ENCODE measurements at places on chromosomes 4 and X.

DNA sequence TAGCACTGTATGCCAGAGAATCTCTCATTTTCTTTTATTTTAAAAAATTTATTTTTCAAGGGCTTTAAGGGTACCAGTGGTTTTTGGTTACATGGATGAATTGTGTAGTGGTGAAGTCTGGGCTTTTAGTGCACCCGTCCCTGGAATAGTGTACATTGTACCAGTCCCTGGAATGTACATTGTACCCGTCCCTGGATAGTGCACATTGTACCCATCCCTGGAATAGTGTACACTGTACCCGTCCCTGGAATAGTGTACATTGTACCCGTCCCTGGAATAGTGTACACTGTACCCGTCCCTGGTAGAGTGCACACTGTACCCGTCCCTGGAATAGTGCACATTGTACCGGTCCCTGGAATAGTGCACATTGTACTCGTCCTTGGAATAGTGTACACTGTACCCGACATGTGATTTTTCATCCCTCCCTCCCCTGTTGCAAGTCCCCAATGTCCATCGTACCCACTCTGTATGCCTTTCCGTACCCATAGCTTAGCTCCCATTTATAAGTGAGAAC, 56.1 kb upstream of the HELT start:
- DNase-seq: no peak

DNA sequence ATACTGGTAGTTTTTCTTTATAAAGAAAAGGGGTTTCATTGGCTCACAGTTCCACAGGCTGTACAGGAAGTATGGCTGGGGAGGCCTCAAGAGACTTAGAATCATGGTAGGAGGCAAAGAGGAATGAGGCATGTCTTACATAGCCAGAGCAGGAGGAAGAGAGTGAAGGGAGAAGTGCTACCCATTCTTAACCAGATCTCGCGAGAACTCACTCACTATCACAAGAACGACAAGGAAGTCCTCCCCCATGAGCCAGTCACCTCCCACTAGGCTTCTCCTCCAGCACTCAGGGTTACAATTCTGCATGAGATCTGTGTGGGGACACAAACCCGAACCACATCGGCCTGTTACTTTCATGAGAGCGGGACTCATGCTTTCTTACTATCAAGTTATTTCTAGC, 240.5 kb downstream of the TENM3 start:
- DNase-seq: no peak

DNA sequence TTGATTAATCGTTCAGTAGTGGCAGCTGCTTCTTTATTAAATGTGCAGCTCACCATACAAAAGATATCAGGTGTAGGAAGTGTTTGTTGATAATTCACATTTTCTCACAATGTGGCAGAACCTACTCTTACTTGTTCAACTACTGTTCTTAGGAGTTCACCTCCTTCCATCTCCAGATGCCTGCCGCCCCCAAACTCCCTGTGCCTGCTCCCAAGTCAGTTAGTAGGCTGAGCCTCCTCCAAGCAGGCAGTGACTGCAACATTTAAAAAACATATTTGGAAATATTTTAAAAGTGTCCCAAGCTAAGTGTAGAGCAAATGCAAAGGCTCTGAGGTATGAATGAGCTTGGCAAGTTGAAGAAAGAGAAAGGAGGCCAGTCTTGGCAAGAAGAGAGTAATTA, 100.2 kb downstream of the AFF2 start:
- DNase-seq: no peak

- peak; percentile 65 for DNase-seq
Observed at GRCh38 chr4:76830964-76831703, 66.8 kb downstream of the SOWAHB start.

- DNase-seq: peak; percentile 12
Observed at GRCh38 chr4:159071178-159071968, 31.5 kb upstream of the RAPGEF2 start.

GRCh38 chrX:150313514-150313913, 49.6 kb upstream of the MAMLD1 start:
- no peak for DNase-seq

GRCh38 chr4:185811509-185812364, at the start of gene SORBS2:
Gene SORBS2, minus strand, starts transcription at chr4:185812194. Its CDS starts 121,623 bp downstream, at chr4:185690571.
- no peak for DNase-seq

GRCh38 chr4:145414226-145414625, 67.4 kb upstream of the SMAD1 start:
- DNase-seq: no peak

DNA sequence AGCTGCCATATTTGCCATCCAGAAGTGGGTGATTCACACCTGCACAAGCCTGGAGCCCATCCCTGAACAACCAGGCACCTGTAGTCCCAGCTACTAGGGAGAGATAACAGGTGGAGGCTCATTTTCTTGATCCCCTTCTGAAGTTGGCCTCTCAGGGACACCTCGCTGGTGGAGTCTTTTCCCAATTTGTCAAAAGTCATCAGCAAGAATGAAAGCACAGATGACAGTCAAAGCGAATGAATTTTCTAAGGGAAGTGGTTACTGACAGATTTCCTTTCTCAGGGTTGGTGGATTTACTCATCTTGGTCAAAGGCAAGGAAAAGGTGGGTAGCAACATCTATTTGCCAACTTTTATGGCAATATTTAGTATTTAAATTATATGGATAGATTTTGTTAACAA, 36.5 kb downstream of the FGFBP1 start:
- no peak for DNase-seq

DNA sequence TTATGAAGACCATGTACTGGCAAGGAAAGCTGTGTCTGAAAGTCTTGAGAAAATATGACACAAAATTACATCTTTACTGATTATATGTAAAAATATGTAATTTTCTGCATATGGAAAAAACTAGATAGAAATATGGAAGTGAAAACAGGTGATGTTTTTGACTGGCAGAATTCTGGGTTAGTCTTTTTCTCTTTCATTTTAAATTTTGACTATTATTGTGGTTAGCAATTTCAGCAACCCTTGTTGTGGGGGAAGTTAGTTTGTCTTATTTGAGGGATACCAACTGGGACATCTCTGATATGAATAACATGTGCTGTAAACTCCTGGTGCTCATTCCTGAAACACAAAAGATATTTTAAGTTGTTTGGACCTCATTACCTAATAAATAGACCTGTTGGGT, 49.9 kb upstream of the CPEB2 start:
- DNase-seq: no peak

GRCh38 chr4:1846580-1846979, 9.4 kb downstream of the LETM1 start:
- DNase-seq: no peak

DNA sequence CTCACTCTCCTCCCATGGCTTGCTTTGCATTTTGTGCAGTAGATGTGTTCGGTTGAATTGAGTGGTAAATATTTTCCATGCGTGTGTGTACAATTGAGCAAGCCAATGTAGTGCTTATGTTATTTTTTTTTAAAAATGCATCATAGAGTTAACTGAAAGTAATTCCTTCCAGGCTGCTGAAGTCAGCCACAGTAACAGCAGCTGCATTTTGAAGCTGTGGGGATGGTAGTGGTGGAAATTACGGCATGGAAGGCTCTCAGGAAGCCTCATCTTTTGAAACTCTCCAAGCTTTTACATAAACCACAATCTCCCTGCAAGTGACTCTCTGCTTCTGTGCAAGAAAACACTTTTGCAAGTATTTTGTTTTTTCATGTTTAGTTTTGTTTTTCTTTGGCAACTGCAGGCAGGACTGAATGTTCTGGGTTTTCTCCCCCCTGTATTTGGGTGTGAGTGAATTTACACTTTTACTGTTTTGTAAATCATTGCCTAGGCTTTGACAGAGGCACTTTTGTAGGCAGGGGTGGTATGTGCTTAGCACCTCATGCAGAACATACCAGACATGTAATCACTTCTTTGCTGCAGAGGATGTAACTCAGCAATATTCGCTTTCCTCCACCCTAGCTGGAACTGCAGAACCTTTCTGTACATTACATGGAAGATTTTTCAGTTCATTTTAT, 56.2 kb downstream of the LRRC66 start:
- DNase-seq: no peak

- no peak for DNase-seq
Observed at GRCh38 chr4:3472411-3473141, 9.5 kb downstream of the DOK7 start.

- DNase-seq: no peak
Observed at GRCh38 chr4:140595065-140595464, 26.3 kb upstream of the UCP1 start.

- DNase-seq: no peak
Observed at GRCh38 chr4:53802500-53802899, 211.2 kb upstream of the LNX1 start.

DNA sequence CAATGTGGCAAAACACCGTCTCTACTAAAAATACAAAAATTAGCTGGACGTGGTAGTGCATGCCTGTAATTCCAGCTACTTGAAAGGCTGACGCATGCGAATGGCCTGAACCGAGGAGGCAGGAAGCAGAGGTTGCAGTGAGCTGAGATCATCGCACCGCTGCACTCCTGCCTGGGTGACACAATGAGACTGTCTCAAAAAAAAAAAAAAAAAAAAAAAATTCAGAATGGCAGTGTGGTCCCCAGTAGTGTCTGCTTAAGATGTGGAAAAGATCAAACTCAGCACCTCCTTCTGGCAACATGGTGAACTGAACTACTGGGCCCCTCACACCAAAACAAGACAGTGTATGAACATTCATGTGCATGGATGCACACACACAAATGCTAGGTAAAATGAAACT, 32.2 kb downstream of the SMS start:
- no peak for DNase-seq

- DNase-seq: no peak
Observed at GRCh38 chr4:2860391-2861348, 17.0 kb downstream of the ADD1 start.

- no peak for DNase-seq
Observed at GRCh38 chr4:147761218-147761883, 29.5 kb downstream of the ARHGAP10 start.

DNA sequence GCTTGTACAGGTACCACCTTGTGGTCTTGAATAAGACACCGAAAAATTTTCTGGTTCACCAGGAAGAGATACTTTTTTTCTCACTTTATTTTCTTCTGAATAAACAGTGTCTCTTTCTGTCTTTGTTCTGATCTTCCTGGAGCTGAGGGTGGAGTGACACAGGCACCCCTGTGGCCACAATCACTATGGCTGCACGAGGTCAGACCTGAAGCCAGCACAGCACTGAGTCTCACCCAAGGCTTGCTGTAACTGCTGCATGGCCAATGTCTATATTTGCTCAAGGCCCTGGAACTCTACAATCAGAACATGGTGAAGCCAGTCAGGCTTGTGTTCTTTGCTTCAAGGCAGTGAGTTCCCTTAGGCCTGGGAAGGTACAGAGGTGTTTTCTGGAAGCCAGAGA, 87.2 kb downstream of the GPR174 start:
- DNase-seq: no peak
